H9 (cell line): ENCODE measurements at places on chromosomes 4 and X. TPM values are rescaled to one million over a fixed set of nuclear protein-coding genes. Genes with fewer than 3 reads are reported as not detected.

The CLCN5 gene
- 5.9 and 7.5 TPM in 2 replicates for total RNA-seq

The NXT2 gene
- total RNA-seq: 20.3 TPM in 2 replicates

The UTP3 gene
- total RNA-seq: 49.3 and 51.9 TPM in 2 replicates

The CD40LG gene
- total RNA-seq: not detected in 2 replicates
